ENCODE measurements at places on chromosomes 13 and 19. TPM values are rescaled to one million over a fixed set of nuclear protein-coding genes. Genes with fewer than 3 reads are reported as not detected.

Gene NLRP4
- polyA plus RNA-seq = not detected

Gene KIR3DL2
- not detected for polyA plus RNA-seq

Gene KLK14
- 0.17 TPM for polyA plus RNA-seq

Gene CYP4F12
- polyA plus RNA-seq = 1.3 TPM

Gene MCF2L
- polyA plus RNA-seq = 30.7 TPM

Gene FGF14
- polyA plus RNA-seq = not detected

Gene ZNF180
- polyA plus RNA-seq = 10.1 TPM

Gene CXCL17
- polyA plus RNA-seq = not detected

Gene SBK3
- not detected for polyA plus RNA-seq

Gene PALM3
- 0.76 TPM for polyA plus RNA-seq

Gene DGKH
- polyA plus RNA-seq = 4.3 TPM

Gene CRB3
- 3.7 TPM for polyA plus RNA-seq

Gene ZNF57
- 11.6 TPM for polyA plus RNA-seq
